Activated CD4-positive, alpha-beta T cell treated with anti-CD3 and anti-CD28 coated beads, Interleukin-2, amount 50 U/mL, for 4 hours (primary cell): ENCODE measurements at places on chromosomes 12 and 14.

DNA sequence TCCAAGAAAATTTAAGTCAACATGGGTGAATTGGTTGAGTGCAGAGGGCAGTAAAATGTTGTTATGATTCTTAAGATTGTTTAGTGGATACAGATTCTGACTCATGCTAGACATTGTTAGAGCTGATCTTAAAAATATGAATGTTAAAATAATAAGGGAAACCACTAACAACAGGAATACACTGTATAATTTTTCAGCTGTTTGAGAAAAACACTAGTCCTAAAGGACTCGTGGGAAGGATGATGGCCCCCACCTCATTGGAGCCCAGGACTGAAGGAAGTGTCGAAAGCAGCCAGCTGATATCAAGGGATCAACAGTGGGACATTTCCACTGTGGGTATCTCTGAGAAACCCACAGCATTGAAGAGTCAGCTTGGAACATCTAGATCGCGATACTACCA is 82.9 kb upstream of the SCAF11 start:
- no peak for DNase-seq

- DNase-seq: no peak
Measured at GRCh38 chr14:94394581-94395207, 6.3 kb upstream of the SERPINA1 start.

GRCh38 chr12:77999074-77999715 is 168.5 kb downstream of the NAV3 start:
- DNase-seq: no peak

- peak; percentile 35 for DNase-seq
Measured at GRCh38 chr14:89444044-89444443, 27.0 kb upstream of the FOXN3 start.

DNA sequence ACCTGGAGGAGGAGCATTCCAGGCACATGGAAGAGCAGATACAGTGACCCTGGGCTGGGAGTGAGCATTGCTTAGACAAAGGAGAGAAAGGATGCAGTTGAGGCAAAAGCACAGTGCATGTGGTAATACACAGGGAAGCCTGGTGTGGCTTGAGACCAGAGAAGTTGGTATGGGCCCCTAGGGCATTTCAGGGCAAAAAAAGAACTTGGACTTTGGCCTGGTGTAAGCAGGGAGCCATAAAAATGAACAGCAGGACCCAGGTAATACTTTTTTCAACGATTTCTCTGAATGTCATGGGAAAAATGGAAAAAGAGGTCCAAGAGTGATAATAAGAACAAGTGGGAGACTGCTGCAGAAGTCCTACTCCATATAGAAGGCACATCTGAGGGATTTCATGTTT is 163.9 kb downstream of the ASCL4 start:
- DNase-seq: no peak
